Ascending aorta (tissue), 2 donors: ENCODE measurements at places on chromosomes 16 and 17.

GRCh38 chr17:3944485-3945388 lies 19.5 kb downstream of the ATP2A3 start:
- DNase-seq, result no peak
- H3K4me3 ChIP-seq, result no peak overlapping the region
- no peak overlapping the region for H3K27ac ChIP-seq
- H3K4me1 ChIP-seq, result no peaks in the 10 kb centered on the region

- DNase-seq, result no peak
- H3K36me3 ChIP-seq, result no peaks in the 10 kb centered on the region
- H3K27ac ChIP-seq, result no peak overlapping the region
- no peaks in the 10 kb centered on the region for H3K4me1 ChIP-seq
- no peaks in the 10 kb centered on the region for H3K27me3 ChIP-seq
Observed at GRCh38 chr16:35510701-35511100, 2051.3 kb downstream of the TP53TG3F start.

DNA sequence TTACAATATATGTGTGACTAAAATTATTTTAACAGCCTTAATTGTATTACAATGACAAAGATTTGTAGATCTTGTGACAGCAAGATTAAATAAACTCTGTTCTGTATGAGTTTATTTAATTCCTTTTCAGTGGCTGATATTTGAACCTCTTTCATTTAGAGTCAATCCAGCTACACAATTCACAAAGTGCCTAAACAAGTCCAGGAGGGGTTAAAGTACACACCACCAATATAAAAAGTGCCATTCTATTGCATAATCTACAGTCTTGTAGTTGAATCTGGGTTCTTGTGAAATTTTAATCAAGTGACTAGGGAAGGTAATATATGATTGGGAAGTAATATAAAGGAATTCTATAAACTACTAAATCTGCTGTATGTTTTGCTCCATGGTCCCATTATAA lies 3.9 kb upstream of the NFAT5 start:
- H3K4me3 ChIP-seq, result no peak overlapping the region
- DNase-seq, result no peak
- H3K27ac ChIP-seq, result no peak overlapping the region
- H3K27me3 ChIP-seq, result no peaks in the 10 kb centered on the region

- H3K27me3 ChIP-seq, result no peaks in the 10 kb centered on the region
- DNase-seq, result no peak
- H3K4me3 ChIP-seq, result no peak overlapping the region
- H3K4me1 ChIP-seq, result no peaks in the 10 kb centered on the region
Observed at GRCh38 chr17:58092101-58092796, 9.0 kb downstream of the DYNLL2 start.

DNA sequence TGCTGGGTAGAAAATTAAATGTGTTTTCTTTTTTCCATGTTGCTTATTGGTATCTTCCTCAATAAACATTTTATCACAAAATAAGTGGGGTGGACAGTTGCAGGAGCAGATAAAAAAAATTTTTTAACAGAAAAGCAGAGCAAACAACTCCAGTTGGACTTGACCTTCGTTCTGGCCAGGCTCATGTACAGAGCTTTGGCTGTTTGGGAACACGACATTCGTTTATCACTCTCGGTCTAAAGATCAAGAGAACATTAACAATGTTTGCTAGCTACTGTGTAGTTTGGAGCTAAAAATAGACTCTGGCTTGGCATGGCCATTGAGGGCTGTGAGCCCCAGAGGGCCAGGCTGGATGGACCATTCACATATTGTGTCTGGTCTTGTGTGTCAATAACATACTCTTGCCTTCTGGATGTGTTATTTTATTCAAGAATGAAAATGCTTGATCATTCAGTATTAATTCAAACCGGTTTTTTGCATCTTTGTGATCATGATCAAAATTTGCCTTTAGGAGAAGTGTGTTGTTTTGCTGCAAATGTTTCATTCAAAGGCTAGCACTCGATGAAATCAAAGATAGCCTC lies 56.6 kb downstream of the TMEM186 start:
- no peaks in the 10 kb centered on the region for H3K27me3 ChIP-seq
- H3K4me3 ChIP-seq, result no peak overlapping the region
- H3K36me3 ChIP-seq, result no peaks in the 10 kb centered on the region
- H3K27ac ChIP-seq, result no peak overlapping the region

- H3K4me3 ChIP-seq, result no peak overlapping the region
- peaks cover 10% of the 10 kb centered on the region for H3K36me3 ChIP-seq
- DNase-seq, result no peak
- H3K27ac ChIP-seq, result no peak overlapping the region
Observed at GRCh38 chr17:64064331-64064730, 43.9 kb upstream of the ICAM2 start.

GRCh38 chr16:56515665-56516064 lies 4.2 kb downstream of the BBS2 start:
- peaks cover under 1% of the 10 kb centered on the region for H3K36me3 ChIP-seq
- no peak for DNase-seq
- no peak overlapping the region for H3K4me3 ChIP-seq
- H3K27ac ChIP-seq, result peak overlapping the region; percentile 31
- H3K27me3 ChIP-seq, result no peaks in the 10 kb centered on the region

- no peak overlapping the region for H3K4me3 ChIP-seq
- H3K27ac ChIP-seq, result no peak overlapping the region
- no peak for DNase-seq
- H3K36me3 ChIP-seq, result no peaks in the 10 kb centered on the region
- peaks cover 5% of the 10 kb centered on the region for H3K27me3 ChIP-seq
- H3K4me1 ChIP-seq, result no peaks in the 10 kb centered on the region
Observed at GRCh38 chr17:79217473-79218135, 143.0 kb downstream of the ENGASE start.

DNA sequence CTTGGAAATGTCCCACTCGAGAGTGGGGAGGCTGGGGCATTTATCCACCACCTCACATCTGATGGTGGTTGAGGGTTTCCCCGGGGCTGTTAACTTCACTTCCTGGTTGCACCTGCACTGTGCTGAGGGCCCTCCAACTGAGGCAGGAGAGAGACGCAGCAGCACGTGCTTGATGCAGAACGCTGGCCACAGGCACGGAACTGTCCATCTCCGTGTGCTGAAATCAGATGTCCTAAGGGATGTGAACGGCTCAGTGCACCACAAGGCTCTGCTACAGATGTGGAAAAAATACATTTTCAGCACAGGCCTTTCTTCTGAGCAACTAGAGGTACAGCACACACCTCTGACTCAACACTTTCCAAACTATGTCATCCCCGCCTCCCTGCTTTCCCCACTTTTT lies 114.8 kb upstream of the C16orf82 start:
- no peak overlapping the region for H3K27ac ChIP-seq
- no peak for DNase-seq
- H3K36me3 ChIP-seq, result no peaks in the 10 kb centered on the region
- no peak overlapping the region for H3K4me3 ChIP-seq
- H3K27me3 ChIP-seq, result no peaks in the 10 kb centered on the region

DNA sequence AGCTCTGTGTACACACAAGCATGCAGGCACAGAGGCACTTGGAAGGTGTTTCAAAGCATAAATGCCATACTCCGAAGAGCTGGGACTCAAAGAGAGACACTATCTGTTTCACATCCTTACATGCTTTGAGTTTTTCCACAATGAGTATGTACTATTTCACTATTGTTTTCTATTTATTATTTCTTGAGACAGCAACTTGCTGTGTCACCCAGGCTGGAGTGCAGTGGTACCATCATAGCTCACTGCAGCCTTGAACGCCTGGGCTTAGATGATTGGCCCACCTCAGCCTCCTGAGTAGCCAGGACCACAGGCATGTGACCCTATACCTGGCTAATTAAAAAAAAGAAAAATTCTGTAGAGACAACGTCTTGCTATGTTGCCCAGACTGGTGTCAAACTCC lies 31.6 kb downstream of the CYB5D2 start:
- H3K4me1 ChIP-seq, result no peaks in the 10 kb centered on the region
- no peak overlapping the region for H3K4me3 ChIP-seq
- H3K27me3 ChIP-seq, result no peaks in the 10 kb centered on the region
- H3K27ac ChIP-seq, result no peak overlapping the region
- H3K36me3 ChIP-seq, result peaks cover 100% of the 10 kb centered on the region

GRCh38 chr17:74597069-74597790 lies 5.1 kb upstream of the CD300LD start:
- DNase-seq, result no peak
- no peaks in the 10 kb centered on the region for H3K4me1 ChIP-seq
- H3K27me3 ChIP-seq, result no peaks in the 10 kb centered on the region
- no peak overlapping the region for H3K4me3 ChIP-seq
- no peak overlapping the region for H3K27ac ChIP-seq
- no peaks in the 10 kb centered on the region for H3K36me3 ChIP-seq

DNA sequence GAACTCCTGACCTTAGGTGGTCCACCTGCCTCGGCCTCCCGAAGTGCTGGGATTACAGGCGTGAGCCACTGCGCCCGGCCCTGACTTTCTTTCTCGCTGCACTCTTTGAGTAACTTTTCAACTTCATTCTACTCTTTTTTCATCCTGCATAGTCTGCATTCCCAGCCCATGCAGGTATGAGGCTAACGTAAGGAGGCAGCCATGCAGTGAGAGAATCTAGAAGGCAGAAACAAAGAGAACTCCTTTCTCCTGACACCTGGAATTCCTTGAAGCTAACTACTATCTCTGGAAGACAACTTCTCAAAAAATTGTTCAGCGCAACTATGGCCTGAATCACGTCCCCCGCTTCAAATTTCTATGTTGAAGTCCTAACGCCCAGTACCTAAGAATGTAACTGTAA lies 152.0 kb downstream of the SLC39A11 start:
- no peaks in the 10 kb centered on the region for H3K36me3 ChIP-seq
- DNase-seq, result no peak
- H3K27ac ChIP-seq, result no peak overlapping the region
- H3K4me1 ChIP-seq, result no peaks in the 10 kb centered on the region
- no peak overlapping the region for H3K4me3 ChIP-seq
- H3K27me3 ChIP-seq, result no peaks in the 10 kb centered on the region

DNA sequence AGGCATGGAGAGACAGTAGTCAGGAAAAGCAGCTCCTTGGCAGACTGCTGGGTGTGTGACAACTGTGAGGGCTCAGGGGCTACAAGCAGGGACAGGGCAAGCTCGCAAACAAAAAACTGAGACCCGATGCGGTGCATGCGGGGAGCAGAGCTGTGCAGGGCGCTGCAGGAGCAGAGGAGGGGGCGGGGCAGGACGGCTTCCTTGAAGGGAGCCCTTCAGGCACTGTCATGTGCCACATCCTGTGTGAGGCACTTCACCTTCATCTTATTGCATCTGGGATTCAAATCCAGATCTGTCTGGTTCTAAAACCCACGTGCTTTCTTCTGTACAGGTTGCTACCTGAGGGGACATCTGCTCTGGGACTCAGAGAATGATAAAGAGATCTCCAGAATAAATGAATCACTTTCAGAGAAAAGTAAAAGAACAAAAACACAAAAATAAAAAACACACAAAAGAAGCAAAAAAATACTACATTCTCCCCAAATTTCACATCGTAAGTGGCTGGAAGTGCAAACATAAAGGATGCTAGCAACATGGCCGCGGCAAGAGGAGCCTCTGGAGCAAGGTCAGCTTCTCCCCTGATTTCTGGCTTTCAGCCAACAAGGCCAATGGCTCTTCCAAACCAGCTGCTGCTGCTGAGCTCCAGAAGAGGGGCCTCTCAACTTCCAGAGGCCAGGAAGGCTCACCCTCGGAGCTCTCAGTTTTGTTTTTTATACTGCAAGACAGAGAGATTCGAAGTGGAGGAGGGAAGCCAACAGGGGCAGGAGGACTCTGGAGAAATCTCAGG lies 14.2 kb downstream of the LYRM9 start:
- no peaks in the 10 kb centered on the region for H3K27me3 ChIP-seq
- peaks cover 4% of the 10 kb centered on the region for H3K36me3 ChIP-seq
- DNase-seq, result no peak
- H3K4me1 ChIP-seq, result no peaks in the 10 kb centered on the region

DNA sequence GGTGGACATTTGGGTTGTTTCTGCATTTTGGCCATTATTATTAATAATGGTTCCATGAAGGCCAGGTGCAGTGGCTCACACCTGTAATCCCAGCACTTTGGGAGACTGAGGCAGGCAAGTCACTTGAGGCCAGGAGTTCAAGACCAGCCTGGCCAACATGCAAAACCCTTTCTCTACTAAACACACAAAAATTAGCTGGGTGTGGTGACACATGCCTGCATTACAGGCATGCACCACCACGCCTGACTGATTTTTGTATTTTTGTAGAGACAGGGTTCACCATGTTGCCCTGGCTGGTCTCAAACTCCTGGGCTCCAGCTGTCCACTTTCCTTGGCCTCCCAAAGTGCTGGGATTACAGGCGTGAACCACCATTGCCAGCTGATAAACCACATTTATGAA lies 58.5 kb downstream of the TNFRSF13B start:
- no peaks in the 10 kb centered on the region for H3K4me1 ChIP-seq
- H3K27me3 ChIP-seq, result no peaks in the 10 kb centered on the region
- H3K27ac ChIP-seq, result no peak overlapping the region
- no peak overlapping the region for H3K4me3 ChIP-seq

GRCh38 chr17:83119987-83120864 lies 40.8 kb downstream of the METRNL start:
- H3K4me3 ChIP-seq, result no peak overlapping the region
- no peak for DNase-seq
- no peak overlapping the region for H3K27ac ChIP-seq
- no peaks in the 10 kb centered on the region for H3K4me1 ChIP-seq

- peak within 1 kb of the TSS; percentile 97 for H3K27ac ChIP-seq
- peaks cover 60% of the 10 kb centered on the region for H3K36me3 ChIP-seq
- H3K27me3 ChIP-seq, result no peaks in the 10 kb centered on the region
- peak within 1 kb of the TSS; percentile 95 for H3K4me3 ChIP-seq
- DNase-seq, result no peak
Observed at GRCh38 chr17:5485270-5486205, at the start of gene DERL2. DERL2 (minus strand) TSS chr17:5486178; CDS start chr17:5486161, 17 bp downstream.

DNA sequence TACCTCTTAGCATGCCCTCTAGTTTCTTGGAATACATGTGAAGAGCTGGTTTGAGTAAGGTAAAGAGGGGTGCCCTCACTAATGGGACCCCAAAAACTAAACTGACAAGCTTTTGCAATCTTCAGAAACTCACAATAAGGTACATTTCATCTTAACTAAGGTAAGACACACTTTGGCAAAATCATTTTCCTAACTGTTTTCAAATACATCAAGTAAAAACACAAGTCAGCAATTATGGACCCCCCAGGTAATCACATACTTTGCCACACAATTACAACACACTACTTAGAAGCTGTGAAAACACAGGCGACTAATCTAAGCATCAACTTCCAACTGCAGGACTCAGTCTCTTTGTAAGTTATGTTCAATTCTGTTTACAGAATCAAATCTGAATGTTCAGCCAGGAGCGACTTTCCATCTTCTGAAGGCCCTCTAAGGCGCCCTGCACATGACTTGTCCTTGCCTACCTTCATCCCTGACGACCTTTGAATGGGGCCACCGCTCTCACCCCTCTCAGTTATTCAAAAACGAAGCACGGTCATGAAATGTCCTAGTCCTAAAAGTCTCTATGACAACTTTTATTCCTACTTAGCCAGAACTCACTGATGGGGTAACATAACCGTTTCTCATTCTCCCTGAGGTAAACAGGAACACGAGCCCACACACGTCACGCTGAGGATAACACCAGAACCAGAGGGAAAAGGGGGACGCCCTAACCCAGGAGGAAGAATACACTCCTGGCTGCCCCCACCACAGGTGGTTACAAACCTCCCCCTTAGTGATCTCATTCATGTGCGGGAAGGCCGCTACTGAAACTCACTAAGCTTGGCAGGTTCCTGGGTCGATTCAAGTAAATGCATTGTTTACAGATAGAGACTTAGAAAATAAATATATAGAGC lies 5.5 kb downstream of the CREBBP start:
- H3K27me3 ChIP-seq, result no peaks in the 10 kb centered on the region
- H3K36me3 ChIP-seq, result no peaks in the 10 kb centered on the region
- peak overlapping the region; percentile 28 for H3K27ac ChIP-seq
- peaks cover 25% of the 10 kb centered on the region for H3K4me1 ChIP-seq

GRCh38 chr17:40443196-40443987 lies at the start of gene IGFBP4:
IGFBP4 (plus strand) TSS chr17:40443450; CDS start chr17:40443736, 286 bp downstream.
- H3K4me1 ChIP-seq, result peaks cover 40% of the 10 kb centered on the region
- peak within 1 kb of the TSS; percentile 64 for H3K4me3 ChIP-seq
- H3K36me3 ChIP-seq, result no peaks in the 10 kb centered on the region
- no peaks in the 10 kb centered on the region for H3K27me3 ChIP-seq
- DNase-seq, result no peak
